ENCODE measurements at places on chromosomes 13 and 19.

GRCh38 chr13:52882785-52883184 lies 34.3 kb upstream of the PCDH8 start:
- DNase-seq: no peak

DNA sequence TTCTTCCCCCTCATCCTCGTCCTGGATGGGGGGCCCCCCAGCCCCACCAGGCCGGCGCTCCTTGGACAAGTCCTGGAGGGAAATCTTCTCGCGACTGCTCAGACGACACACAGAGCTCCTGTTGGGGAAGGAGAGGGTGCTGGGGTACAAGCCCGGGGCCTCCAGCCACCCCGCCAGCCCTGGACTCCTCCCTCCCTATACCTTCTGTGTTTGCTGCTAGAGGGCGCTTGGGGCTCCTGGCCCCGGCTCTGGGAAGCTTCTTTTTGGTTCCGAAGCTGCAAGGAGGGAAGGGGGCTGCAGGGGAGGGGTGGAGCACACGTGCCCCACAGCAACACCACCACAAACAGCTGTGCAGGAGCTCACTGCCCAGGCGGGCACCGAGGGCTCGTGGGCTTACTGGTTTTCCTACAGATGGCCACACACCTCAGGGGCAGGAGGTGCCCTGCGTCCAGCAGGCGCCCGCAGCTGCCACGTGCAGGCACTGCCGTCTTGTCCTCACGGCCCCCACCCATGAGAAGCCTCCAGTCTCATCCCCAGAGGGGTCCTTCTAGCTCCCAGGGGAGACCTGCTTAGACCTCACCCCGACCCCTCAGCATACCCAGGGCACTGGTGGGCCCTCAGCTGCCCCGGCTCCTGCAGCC lies 20.5 kb downstream of the EPS8L1 start:
- no peak for DNase-seq

- DNase-seq: peak; percentile 41
Observed at GRCh38 chr19:42132851-42133528, 744 bp upstream of the POU2F2 start.

GRCh38 chr13:105338006-105338405 lies 1197.5 kb downstream of the EFNB2 start:
- no peak for DNase-seq

DNA sequence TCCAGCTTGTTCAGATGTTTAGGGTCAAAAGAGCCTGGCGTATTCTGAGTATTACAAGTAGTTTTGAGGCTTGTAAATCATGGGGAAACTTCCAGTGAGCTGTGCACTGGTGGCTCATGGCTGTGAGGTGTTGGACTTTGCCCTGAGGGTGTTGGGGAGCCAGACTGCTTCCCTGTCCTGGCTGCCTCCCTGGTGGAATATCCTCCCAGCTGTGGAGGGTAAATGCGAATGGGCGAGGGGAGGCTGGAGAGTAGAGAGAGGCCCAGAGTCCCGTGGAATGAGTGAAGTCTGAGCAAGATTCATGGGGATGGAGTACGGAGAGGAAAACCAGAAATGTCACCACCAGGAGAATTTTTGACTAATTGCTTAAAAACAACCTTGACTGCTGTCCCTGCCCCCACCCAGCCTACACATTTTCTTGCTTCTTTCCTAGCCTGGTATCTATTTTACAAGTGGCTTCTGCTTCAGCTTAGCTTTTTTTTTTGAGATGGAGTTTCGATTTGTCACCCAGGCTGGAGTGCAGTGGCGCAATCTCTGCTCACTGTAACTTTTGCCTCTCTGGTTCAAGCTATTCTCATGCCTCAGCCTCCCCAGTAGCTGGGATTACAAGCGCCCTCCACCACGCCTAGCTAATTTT lies 3.7 kb downstream of the SNRPA start:
- DNase-seq: no peak

- DNase-seq: no peak
Observed at GRCh38 chr13:50299546-50300249, 284.5 kb downstream of the KCNRG start.

GRCh38 chr13:49495783-49496762 lies at the start of gene PHF11:
Gene PHF11, plus strand, starts transcription at chr13:49495953. Its CDS starts 49 bp downstream, at chr13:49496002.
- peak; percentile 78 for DNase-seq

GRCh38 chr13:60143775-60144174 lies 20.0 kb downstream of the DIAPH3 start:
- DNase-seq: no peak

- peak; percentile 13 for DNase-seq
Observed at GRCh38 chr19:2315818-2316353, 7.9 kb upstream of the LINGO3 start.

DNA sequence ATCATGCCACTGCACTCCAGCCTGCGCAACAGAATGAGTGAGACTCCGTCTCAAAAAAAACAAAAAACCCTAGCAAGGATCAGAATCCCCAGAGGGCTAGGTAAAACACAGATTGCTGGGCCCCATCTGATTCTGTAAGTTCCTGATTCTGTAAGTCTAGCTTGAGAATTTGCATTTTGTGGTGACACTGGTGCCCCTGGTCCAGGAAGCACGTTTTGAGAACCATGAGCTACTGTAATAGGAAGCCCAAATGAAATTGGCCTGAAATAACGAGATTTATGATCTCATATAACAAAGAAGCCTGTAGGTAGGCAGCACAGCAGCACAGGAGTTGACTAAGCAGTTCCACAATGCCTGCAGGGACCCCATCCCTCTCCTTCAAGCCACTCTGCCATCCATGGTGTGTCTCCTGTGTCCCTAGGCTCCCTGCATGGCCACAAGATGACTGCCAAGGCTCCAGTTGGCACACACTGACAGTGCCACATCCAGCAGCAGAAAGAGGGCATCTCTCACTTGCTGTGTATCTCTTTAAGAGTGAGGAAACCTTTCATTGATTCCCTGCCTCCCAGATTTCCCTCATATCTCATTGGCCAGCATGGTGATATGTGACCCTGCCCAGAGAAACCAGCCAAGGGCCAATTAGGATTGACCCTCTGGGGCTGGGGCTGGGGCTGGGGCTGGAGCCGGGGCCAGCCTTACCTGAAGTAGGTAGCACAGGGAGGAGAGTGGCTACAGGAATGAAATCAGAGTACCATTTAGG lies 21.7 kb downstream of the SIPA1L3 start:
- no peak for DNase-seq

DNA sequence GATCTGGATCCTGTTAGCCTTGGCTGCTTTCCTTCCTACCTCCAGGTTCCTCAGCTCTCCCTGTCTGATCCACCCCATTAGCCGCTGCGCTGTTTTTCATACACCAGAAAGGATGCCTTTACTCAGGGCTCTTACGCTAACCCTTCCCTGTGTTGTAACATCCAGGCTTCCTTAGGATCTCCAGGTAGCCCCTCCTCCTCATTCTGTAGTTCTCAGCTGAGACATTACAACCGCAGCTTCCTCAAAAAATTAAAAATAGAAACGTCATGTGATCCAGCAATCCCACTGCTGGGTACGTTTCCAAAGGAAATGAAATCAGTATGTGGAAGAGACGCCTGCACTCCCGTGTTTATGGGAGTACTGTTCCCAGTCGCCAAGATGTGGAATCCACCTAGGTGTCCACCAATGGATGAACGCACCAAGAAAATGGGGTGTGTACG lies 18.4 kb upstream of the MYADM start:
- peak; percentile 32 for DNase-seq

GRCh38 chr13:67366533-67366932 lies 136.4 kb upstream of the PCDH9 start:
- DNase-seq: peak; percentile 45

GRCh38 chr13:42215578-42216421 lies 56.2 kb upstream of the AKAP11 start:
- peak; percentile 35 for DNase-seq

GRCh38 chr13:45695198-45695730 lies 6.9 kb upstream of the CBY2 start:
- no peak for DNase-seq

DNA sequence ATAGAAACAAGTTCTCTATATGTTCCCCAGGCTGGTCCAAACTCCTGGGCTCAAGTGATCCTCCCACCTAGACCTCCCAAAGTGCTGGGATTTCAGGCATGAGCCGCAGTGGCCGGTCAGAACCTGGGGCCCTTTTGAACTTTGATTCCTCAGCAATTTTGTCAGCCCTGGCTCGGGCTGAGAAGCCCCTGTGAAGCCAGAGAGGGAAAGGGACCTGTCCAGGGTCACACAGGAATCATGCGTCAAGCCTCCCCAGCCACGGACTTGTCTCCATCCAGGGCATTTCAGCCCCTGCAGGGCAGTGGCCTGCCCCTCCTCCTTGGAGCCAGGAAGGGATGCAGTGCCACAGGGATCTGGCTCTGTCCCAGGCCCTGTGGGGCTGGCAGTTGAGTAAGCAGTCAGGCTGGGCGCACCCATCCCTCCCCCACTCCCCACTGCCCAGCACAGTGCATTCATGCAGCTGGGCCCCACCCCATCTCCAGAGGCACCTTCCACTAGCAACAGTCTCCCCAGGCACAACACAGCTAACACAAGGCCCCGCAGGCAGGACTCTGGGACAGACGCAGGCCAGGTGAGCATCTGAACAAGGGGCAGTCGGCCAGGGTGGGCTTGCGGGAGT lies at the start of gene CAPS:
Gene CAPS, plus strand, starts transcription at position 516 of the 619 bp plus-strand sequence. CDS start 153 bp downstream, outside the sequence.
- no peak for DNase-seq

- DNase-seq: no peak
Observed at GRCh38 chr13:40697711-40698110, 31.3 kb upstream of the FOXO1 start.

GRCh38 chr19:42568006-42568405 lies 26.7 kb downstream of the CEACAM8 start:
- DNase-seq: no peak

- no peak for DNase-seq
Observed at GRCh38 chr13:113901231-113901630, 37.4 kb upstream of the GAS6 start.

DNA sequence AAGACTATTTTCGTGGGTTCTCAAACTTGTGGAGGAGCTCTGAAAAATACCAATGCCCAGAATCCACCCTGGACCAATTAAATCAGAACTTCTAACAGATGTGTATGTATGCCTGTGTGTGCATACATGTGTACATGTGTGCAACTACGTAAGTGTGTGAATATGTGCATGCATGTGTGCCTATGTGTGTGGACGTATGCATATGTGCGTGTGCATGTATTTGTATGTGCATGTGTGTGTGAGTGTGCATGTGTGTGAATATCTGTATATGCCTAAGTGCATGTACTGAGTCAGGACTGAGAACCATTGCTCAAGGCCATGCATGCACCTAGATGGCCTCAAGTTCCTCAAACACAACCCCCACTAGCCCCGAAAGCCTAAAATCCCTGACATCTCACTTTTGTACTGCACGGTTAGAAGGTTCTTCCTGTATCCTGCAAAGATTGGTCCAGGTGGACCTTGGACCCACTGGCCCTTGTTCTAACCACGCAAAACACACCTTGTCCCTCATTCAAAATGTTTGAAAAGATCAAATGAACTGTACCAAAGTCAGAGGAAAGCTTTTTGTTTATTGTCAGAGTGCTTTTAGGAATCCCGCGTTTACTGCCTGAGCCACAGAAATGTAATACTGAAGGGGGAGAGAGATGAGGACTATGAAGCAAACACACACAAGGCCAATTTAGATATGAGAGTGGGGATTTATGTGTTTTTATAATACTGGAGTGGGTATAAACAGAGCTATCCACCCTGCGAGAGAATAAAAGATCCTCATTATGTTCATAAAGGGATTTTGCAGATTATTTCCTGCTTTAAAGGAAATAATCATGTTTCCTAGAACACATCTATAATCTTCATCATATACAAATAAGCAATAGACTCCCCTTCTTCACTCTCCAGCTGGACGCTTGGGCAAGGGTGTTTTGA lies 39.1 kb downstream of the LATS2 start:
- no peak for DNase-seq

- DNase-seq: peak; percentile 16
Observed at GRCh38 chr19:49106648-49107135, 7.5 kb upstream of the LIN7B start.

DNA sequence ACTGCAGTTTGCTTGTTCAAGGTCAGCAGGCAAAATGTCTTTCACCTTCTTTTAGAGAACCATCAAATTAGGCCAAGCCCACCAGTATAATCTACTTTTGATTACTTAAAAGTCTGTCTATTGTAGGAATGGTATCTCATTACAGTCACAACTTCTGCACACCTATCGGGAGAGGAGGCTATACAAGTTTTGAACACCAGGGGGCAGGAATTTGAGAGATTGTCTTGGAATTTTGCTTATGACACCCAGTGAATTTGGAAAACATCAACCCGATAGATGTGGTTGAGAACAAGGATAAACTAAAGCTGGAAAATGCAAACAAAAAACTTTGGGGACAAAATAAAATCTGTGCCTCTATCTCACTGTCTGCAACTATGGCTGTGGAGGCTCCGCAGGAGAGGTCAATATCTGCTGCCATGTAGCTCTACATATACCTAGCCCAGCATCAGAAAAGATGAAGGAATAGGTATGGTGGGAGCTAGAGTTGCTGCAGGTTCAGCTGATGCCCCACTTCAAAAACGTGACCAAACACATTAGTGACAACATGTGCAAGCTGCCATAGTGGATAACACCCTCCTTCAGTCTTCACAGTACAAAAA lies 1299.2 kb upstream of the SPRY2 start:
- no peak for DNase-seq

DNA sequence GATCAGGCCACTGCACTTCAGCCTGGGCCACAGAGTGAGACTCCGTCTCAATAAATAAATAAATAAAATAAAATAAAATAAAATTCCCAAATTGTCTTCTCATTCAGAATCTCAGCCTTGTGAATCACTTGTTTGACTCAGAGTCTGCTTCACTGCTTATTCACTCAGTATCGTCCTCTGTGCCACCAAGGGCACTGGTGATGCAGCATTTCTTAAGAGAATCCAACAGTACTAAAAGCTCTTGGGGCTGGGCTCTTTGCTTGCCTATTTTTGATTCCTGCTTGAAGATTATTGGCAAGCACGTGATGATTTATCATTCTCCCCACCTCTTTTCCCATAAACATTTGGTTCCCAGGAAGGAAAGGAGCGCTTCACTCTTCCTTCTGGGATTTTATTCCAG lies 54.8 kb upstream of the HMGB1 start:
- DNase-seq: peak; percentile 69

DNA sequence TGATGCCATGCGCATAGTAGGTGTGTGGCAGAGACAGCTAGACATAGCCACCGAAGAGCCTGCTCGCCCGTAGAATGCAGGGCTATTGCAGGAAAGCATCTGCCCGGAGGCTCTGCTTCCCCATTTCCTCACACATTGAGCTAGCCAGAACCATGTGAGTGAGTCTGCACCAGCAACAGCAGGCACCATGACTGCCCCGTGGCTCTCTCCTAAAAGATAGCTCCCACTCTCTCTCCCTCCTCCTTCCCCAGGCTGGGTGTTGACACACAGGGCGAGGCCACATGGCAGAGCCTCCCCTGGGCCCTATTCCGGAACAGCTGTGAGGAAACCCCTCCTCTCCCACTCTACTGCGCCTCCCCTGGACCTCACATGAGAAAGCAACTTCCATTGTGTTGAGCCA lies 52.3 kb upstream of the ATP12A start:
- no peak for DNase-seq
